ENCODE measurements at places on chromosomes 3 and 15.

- DNase-seq = peak; percentile 34
These were observed 83.5 kb downstream of the FOXB1 start for GRCh38 chr15:60087561-60087960.

DNA sequence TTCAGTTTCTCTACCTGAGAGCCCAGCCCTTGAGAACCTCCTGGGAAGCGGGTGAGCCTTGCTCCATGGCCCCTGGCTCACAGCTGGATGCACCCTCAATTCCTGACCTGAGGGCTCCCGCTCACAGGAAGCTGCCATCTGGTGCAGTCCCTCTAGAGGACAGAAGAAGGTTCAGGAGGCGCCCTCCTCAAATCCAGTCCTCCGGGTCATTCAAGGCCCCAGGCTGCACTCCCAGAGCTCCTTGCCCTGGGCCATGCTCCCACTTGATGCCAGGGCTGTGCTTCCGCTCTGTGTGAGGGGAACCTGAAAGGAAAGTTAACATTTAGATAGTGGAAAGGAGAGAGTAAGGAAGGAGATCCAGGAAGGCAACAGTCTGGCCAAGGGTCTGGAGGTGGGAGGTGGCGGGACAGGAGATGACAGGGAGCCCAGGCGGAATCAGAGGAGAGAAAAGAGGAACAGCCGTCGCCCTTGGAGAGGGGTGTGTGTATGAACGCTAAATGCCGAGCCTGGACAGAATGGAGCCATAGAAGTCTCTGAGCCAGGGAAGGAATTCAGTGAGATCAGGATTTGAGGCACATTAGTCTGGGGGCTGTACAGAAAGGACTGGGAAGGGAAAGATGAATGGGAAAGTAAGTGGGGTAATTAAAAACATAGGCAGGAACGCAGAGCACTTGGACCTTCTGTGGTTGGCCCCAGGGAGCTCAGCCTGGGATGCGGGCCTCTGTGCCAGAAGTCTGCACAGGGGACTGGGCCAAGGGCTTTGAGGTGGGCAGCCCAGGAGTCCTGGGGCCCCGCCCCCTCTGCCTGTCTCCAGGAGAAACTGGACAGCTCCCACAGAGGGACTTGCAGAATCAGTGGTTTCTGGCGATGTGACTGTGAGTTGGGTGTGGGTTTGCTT lies 26.1 kb downstream of the TBC1D21 start:
- no peak for DNase-seq

GRCh38 chr3:122313281-122313680 lies 11.8 kb upstream of the CSTA start:
- DNase-seq = peak; percentile 73

DNA sequence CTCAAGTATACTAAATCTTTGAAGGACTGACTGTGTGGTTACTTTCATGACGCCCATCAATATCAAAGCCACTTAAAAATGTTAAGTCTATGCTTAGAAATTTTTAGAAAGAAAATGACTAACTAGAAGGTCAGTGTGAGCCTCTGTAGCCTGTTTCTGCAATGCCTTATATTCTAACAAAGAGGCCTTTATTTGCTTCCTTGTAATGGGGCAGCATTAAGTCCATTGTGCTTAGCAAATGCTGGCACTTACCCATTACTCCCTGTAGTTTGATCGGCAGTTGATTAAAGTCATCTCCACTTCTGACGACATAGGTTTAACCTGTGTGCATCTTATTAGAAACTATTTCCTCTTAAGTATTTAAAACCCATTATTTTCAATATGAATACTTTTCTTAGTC lies 91.6 kb upstream of the FAM98B start:
- no peak for DNase-seq

- no peak for DNase-seq
These were observed 9.1 kb downstream of the SHOX2 start for GRCh38 chr3:158097081-158097592.

DNA sequence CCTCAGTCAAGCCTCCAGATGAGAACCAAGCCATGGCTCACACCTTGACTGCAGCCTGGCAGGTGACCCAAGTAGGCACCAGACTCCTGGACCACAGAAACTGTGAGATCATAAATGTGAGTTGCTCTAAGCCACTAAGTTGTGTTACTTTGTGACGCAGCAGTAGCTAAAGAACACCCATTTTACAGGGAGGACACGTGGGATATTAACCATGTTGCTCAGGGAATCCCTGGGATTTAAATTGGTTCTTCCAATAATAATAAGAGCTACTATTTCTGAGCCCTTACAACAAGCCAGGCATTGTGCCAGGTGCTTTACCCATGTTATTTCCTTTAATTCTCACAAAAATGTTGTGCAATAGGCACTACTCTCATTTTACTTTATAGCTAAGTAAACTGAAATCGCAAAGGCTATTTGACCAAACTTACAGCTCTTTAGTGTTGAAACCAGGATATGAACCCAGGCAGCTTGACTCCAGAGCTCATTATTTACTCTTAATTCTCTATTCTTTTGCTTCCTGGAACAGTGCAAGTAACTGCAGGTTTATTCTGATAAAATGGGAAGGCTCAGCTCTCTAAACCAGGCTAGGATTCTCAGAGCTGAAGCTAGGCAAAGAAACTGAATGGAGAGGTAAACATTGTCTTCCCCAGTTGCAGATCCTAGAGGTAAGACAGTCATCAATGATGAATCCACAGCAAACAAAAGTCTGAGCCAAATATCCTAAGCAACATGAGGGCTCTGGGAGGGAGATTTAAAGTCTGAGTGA lies 294.4 kb downstream of the KBTBD8 start:
- DNase-seq = no peak

DNA sequence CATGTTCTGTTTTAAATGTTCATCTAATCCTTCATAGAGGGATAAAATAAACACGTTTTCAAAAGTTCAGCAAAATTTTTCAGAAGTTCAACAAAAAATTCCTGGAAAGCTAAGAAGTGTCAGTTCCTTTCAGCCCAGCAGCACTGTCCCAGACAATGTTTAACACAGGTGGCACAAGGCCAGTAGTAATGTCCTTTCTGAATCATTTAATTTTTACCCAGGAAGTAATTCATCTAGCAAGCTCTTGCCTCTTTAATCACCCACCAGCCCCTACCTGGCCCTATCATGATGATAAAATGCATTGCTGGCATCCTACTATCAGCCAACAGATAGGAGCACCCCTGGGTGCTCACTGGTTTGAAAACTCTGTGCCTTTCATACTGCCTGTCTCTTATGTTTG lies 627.1 kb upstream of the ADAMTS9 start:
- no peak for DNase-seq

DNA sequence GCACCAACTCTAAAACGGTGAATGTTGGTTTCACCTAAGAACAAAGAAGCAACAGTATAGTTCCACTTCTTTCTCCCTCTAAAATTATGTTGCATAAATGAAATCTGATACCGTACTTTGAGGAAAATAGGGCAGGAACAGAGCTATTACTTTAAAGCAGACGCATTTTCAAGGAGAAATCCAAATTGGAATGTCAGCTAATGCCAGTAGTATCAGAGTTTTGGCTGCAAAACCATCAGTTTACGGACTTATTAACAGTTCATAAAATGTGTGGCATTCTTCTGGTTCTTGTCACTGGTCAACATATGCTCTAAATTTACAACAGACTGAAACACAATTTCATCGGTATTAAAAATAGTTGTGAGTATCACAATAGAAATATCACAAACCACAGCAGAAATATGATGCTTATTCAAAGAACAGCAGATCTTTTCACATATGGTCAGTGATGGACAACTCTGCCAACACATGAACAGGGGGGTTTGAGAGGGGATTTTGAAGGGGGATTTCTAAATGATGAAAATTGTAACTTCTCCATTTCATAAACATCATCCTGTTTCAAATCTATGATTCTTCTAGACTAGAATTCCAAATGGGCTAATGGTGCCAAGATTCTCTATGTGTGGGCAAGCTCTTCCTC lies 38.7 kb upstream of the ROBO2 start:
- no peak for DNase-seq

DNA sequence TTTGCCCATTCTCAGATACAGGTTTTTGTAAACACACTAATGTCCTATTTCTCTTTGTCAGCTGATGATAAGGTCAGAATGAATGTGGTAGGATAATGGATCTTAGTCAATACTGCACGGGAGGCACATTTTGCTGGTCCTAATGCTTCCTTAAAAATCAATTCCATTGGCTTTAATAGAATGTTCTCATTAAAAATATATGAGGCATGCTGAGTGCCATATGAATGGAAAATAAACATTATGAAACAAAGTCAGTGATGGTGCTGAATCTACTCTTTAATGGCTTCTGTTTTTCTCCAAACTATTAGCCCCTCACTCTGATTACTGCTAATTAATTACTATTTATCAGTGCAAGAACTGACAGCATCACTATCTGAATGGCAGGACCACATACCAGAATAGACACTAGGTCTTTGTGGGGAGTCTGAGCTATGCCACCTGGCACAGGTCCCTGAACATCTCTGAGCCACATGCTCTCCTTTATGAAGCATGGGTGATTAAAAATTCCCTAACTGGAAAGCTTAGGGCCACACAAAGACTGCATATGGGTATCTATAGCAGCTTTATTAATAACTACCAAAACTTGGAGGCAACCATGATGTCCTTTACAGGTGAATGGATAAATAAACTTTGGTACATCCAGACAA lies 278.9 kb downstream of the MEX3B start:
- no peak for DNase-seq

DNA sequence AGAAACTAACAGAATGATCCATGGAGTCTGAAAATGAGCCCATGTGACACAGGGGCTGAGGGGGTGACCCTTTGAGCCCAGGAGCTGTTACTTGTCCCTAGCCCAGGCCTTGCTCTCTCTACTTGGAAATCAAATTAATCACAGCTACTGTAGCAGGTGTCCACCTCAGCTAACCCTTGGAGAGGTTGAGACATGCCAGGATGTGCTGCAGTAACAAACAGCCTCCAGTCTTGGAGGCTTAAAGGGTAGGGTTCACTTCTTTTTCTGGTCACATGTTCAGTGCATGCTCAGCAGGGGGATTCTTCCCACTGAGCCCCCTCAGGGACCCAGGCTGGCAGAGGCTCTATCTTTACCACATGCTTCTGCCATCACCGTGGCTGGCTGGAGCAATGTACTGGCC lies 21.4 kb downstream of the TPRA1 start:
- no peak for DNase-seq

- peak; percentile 42 for DNase-seq
These were observed 289.9 kb upstream of the RASGRP1 start for GRCh38 chr15:38854506-38854905.

- DNase-seq = no peak
These were observed 47.4 kb upstream of the WNT7A start for GRCh38 chr3:13927295-13927694.

GRCh38 chr15:91282486-91282885 lies 182.4 kb downstream of the SV2B start:
- DNase-seq = no peak

- no peak for DNase-seq
These were observed 43.0 kb upstream of the USP3 start for GRCh38 chr15:63461230-63461985.

- no peak for DNase-seq
These were observed 47.5 kb upstream of the RNF7 start for GRCh38 chr3:141690431-141691072.

DNA sequence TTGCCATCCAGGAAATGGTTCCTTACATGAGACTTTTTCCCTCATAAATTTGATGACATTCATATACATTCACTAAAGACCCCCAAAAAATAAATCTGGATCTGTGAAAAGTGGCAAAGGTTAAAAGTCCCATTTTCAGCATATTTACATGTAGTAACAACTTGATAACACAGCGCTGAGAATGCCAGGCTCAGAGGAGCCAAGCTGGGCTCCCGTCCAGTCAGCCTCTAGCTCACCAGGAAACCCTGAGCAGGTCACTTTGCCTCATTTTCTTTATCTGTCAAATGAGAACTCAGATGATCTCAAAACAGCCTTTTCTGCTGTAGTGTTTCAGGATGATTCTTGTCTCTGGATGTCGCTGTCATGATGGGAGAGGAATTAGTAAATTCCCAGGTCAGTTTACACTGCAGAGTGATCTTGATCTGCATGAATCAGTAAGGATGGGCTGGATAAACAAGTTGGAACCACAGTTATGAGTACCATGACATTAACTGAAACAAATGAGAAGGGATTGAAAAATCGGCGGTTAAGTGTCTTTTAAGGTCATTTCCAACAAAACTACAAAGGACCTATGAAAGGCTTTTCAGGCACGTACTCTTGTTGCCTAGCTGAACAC lies 82.8 kb downstream of the PPARG start:
- no peak for DNase-seq

- no peak for DNase-seq
These were observed 41.3 kb upstream of the GRIP2 start for GRCh38 chr3:14581334-14582044.

GRCh38 chr3:197466586-197467399 lies 89.0 kb downstream of the BDH1 start:
- peak; percentile 59 for DNase-seq

GRCh38 chr3:56894881-56895431 lies 93.2 kb upstream of the ARHGEF3 start:
- DNase-seq = peak; percentile 50

- DNase-seq = no peak
These were observed 18.0 kb downstream of the ZDHHC3 start for GRCh38 chr3:44957986-44958385.

DNA sequence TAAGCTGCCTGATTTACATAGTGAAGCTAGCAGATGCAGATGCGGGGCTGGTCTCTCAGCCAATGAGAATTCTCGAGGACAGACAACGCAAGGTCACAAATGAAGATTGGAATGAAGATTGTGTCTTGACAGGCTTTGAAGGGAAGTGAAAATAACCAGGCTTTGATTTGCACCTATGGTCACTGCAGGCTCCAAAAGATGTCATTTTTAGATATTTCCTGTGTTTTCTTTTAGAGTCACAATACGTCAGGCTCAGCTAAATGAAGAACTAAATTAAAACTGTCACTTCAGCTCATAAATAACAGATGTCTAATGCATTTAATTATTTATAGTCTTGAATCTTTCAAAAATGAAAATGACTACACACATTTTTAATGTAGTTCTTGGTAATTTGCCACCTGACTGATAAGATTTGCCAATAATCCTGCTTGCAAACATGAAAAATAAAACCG lies 99.5 kb downstream of the SQOR start:
- DNase-seq = no peak

- peak; percentile 76 for DNase-seq
These were observed at the start of gene B3GALNT1 for GRCh38 chr3:161104561-161105551. Gene B3GALNT1 (minus strand): TSS chr3:161105349. CDS start chr3:161086754, 18,595 bp downstream.

DNA sequence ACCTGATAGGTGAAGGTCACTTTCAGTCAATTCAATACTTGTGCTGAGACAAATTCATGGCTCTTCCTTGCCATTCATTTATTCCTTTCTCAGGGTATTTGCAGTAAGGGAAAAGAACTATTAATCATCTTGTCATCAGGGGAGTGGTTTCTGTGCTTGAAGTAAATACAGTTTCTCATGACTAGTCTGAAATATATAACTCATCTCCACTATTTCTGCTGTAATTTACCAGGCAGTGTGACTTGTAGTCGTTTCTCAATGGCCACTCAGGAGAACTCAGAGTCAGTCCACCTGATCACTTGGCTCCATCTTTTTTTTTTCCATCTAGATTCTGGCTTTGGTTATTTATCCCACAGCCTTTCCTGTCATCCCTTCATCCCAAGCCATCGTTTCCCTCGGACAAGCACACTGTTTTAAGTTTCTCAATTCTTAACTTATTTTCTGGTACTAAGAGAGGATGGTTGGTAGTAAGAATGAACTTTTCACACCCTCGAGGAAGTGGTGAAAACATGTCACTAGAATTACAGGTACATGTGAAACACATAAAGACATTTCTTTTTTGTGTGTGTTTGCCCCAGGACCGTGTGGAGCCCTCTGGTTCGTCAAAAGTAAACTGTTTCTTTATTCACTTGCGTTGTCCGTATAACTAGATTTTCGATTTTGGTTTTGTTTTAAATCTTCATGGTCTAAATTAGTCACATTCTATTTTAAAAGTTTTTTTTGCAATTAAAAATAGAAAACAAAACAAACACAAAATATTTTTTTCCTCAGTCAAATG lies 620.2 kb downstream of the ZBBX start:
- DNase-seq = peak; percentile 9

GRCh38 chr15:83711236-83711635 lies 57.3 kb downstream of the ADAMTSL3 start:
- DNase-seq = no peak
